NCI-H524 treated with DMSO at 0.1 percent for 48 hours (cell line): ENCODE measurements at places on chromosomes 2 and 18.

DNA sequence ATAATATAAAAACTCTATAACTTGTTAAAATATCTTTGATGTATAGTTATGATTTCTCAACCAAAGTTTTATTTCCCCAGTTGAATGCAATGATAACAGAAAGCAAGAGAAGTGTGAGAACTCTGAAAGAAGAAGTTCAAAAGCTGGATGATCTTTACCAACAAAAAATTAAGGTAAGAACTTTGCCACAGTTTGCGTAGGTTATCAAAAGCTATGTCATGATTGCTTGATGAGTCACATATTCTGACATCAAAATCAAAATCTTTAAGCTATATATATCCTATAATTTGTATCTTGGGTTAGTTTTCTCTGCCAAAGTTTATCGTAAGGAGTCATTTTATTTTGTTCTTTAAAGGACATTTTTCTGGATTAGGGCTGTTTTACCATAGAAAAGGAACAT lies 35.0 kb downstream of the NDC80 start:
- DNase-seq, result no peak

GRCh38 chr2:23419171-23420090 lies 34.5 kb downstream of the KLHL29 start:
- no peak for DNase-seq

DNA sequence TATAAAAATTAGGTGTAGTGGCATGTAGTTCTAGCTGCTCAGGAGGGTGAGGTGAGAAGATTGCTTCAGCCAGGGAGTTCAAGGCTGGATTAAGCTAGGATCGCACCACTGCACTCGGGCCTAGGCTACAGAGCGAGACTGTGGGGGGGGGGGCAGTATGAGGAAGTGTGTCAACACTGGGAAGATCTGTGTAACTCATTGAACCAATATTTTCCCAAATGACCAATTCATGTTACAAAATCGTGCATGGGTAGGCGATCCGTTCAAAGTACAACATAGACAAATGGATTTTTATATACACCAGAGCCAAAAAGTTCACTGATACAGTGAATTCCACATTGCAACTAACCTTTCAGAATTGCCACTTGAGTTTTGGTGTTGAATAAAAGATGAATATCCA lies 8.1 kb downstream of the SMAD4 start:
- no peak for DNase-seq

DNA sequence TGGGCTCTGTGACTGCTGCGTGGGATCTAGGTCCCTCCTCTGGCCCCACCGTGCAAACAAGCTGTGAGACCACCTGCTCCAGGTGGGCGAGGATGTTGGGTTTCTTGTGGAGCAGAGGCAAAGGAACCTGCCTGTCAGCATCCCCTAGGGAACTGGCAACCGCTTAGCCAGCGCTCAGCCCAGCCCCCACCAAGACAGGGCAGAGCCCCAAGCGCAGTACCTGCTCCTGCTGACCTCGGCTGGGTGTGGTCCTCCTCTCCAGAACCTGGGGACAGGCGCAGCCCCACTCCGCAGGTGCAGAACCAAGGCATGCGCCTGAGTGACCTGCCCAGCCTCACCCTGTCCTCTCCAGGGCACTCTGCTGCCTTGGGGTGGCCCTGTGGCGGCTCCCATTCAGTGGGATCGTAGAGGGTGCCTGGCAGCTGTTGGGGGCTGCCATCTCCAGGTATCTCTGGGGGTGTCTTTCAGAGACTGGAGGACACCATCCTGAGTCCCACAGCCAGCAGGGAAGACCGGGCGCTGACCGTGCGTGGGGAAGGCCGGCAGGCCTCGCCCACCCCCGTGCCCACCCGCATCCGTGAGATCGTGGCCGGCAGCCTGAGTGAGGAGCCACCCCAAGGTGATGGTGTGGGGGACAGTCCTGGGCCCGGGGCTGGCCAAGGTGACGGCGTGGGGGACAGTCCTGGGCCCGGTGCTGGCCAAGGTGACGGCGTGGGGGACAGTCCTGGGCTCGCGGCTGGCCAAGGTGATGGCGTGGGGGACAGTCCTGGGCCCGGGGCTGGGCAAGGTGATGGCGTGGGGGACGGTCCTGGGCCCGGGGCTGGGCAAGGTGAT lies 12.3 kb downstream of the CROCC2 start:
- no peak for DNase-seq

DNA sequence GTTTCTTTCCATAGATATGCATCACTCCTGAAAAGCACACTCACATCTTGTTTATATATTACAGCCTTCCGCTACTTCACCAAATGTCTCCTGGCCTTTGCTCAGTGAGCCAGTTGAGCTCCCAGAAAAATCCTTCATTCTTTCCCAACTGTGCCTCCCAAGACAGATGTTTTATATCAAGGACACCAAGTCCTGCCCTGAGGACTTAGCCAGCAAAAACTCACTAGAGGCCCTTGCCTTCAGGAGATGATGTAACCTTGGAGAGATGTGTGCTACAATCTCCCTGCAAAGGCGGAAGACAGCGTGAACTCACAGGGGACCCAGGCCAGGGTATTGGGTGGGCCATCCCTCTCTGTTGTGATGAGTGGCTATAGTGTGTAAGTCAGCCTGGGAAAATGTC lies 86.1 kb upstream of the CTAGE1 start:
- no peak for DNase-seq
